Activated CD8-positive, alpha-beta T cell treated with anti-CD3 and anti-CD28 coated beads for 36 hours (primary cell): ENCODE measurements at places on chromosomes 7 and 10. TPM values are rescaled to one million over a fixed set of nuclear protein-coding genes. Genes with fewer than 3 reads are reported as not detected.

- H3K4me3 ChIP-seq = no peak overlapping the region
- no peak for DNase-seq
- H3K27me3 ChIP-seq = no peaks in the 10 kb centered on the region
Measured at GRCh38 chr10:31962826-31963588, 34.4 kb upstream of the ARHGAP12 start.

DNA sequence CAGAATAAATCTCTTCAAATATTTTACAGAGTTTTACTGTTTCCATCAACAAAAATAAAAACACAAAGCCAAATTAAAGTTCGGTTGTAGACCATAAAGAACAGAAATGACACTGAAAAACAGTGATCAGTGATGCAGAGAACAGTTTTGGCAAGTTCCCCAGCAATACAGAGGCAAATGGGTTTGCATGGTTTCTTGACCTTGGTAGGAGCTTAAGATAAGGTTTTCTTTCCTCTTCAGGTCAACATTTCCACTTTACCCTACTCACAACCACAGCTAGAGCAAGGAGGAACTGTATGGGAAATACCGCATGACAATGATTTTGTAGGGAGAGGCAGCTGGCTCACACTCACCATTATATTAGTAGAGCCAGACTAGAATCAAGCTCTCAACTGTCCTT, 199.5 kb downstream of the SH2D4B start:
- peaks cover 5% of the 10 kb centered on the region for H3K27me3 ChIP-seq
- H3K4me3 ChIP-seq = no peak overlapping the region
- H3K36me3 ChIP-seq = no peaks in the 10 kb centered on the region
- H3K4me1 ChIP-seq = no peaks in the 10 kb centered on the region
- H3K27ac ChIP-seq = no peak overlapping the region
- no peak for DNase-seq

LIPJ gene
- total RNA-seq = not detected

DNA sequence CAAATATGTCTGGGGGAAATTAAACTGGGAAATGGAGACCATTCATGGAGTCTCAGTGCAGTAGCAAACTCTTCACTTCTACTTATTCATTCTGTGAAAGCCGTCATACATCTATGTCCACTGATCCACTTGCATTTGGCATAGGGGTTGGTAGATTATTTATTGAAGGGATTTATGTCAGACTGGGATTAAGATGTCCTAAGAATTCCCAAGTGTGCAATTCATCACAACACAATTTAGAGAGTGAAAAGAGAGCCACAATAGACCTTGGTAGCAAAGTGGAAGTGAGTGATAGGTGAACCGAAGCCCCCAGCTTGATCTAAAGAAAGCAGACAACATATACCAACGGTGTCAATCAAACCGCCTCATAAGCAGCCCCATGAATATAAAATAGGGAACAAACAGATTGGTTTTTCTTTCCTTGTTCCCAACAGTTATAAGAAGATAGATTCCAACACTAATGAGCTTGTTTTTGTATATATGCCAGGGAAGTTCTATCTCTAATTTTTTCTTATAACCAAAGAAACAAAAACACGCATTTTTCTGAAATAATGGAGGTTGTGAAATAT, 234.3 kb downstream of the CACNA2D1 start:
- H3K4me1 ChIP-seq = no peaks in the 10 kb centered on the region
- H3K27ac ChIP-seq = no peak overlapping the region
- H3K27me3 ChIP-seq = no peaks in the 10 kb centered on the region
- no peaks in the 10 kb centered on the region for H3K36me3 ChIP-seq
- no peak for DNase-seq

GRCh38 chr10:118737603-118738302, 17.0 kb downstream of the CACUL1 start:
- no peak overlapping the region for H3K4me3 ChIP-seq
- no peaks in the 10 kb centered on the region for H3K27me3 ChIP-seq
- peaks cover 4% of the 10 kb centered on the region for H3K36me3 ChIP-seq
- H3K27ac ChIP-seq = no peak overlapping the region
